Gastroesophageal sphincter (tissue), 4 donors: ENCODE measurements at places on chromosomes 5 and 9. TPM values are rescaled to one million over a fixed set of nuclear protein-coding genes. Genes with fewer than 3 reads are reported as not detected.

The GRM6 gene
- not detected for total RNA-seq

The CTSV gene
- not detected for total RNA-seq

- ATAC-seq, result no peak
Measured at GRCh38 chr9:27379311-27380251, 82.6 kb upstream of the EQTN start.

GRCh38 chr9:75238311-75238976, 150.1 kb downstream of the OSTF1 start:
- ATAC-seq, result peak; percentile 80

The TLR4 gene
- 29.8 TPM for total RNA-seq

The NUTM2F gene
- total RNA-seq, result not detected

DNA sequence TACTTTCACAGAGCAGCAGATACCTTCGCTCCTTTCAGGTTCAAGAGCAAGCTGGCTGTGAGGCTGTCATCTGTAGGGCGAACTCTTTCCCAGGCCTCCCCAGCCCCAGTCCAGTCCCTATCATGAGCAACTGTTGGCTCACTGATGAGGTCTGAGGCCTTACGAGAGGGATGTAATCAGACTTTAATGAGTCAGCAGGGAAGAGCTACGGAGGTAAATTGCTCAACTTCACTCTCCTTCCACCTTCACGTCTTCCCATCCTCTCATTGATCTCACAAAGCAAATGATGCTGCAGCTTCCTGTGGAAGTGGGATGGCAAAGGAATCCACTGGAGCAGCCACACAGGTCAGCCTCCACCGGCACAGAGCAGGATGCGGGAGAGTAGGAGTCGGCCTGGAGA, 130.7 kb upstream of the TBCA start:
- ATAC-seq, result no peak

- no peak for ATAC-seq
Measured at GRCh38 chr5:112694853-112695709, 42.6 kb upstream of the APC start.

The BHMT gene
- not detected for total RNA-seq

- no peak for ATAC-seq
Measured at GRCh38 chr9:22039258-22039657, 30.2 kb upstream of the CDKN2B start.

GRCh38 chr5:176608937-176609723, 826 bp downstream of the GPRIN1 start:
- ATAC-seq, result no peak

- no peak for ATAC-seq
Measured at GRCh38 chr5:180006141-180006540, 65.4 kb downstream of the RNF130 start.

GRCh38 chr5:128100860-128101557, 17.4 kb downstream of the SLC12A2 start:
- ATAC-seq, result no peak

GRCh38 chr9:129752900-129753729, at the start of gene PTGES:
Gene PTGES (minus strand): TSS chr9:129753042. CDS start chr9:129753012, 30 bp downstream.
- peak; percentile 91 for ATAC-seq

- ATAC-seq, result no peak
Measured at GRCh38 chr5:98993512-98993911, 64.7 kb upstream of the CHD1 start.

DNA sequence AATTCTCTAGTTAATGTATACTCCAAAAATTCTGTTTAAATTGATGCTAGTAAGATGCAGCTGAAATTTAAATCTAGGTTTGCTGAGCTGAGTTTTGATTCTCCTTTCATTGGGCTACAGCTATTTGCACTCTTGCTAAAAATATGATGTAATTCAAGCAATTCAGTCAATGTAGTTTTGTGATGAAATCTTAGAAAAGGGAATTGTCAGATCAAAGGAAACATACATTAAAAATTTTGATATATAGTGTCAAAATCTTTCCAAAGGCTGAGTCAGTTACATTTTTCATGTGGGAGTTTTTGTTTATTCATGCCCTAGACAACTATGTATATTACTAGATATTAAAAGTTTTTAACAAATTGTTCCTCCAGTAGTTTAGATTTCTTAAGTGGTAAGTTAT, 334.9 kb upstream of the DAB2 start:
- no peak for ATAC-seq

The HMMR gene
- total RNA-seq, result not detected

- no peak for ATAC-seq
Measured at GRCh38 chr9:93357649-93358048, 93.8 kb upstream of the FAM120A start.

DNA sequence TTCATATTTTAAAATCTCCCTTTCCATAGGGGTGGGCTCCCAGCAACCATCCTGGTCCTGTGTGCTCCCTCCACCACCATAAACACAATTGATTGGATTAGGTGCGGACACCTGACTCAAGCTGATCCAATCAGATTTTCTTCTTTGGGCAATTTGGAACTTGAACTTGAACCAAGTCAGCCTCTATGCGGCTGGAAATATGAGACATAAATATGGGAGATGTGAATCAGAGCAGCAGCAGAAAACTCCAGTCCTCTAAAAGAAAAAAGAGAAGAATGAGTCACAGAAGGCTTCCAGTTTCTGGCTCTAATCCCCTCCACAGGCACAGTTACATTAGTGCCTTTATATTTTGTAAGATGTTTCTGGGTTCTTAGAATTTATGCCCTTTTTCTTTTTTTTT, 306.6 kb downstream of the MLLT3 start:
- ATAC-seq, result no peak

The SLC6A7 gene
- total RNA-seq, result not detected

DNA sequence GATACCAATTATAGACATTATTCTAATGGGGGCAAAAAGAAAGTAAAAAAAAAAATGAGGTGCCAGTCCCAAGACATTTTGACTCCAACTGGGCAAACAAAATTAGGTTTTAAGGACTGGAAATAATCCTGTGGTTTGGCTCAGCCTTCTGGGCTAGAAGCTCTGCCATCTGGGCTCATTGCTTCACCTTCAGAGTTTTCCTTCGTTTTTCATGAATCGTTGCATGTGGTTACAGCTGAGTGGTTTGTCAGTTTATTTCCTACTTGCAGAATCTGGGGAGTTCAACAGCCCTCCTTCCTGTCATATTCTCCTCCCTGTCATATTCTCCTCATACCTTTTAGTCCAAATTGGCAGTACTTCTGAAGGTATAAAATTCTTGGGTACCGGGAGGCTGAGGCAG, 12.0 kb downstream of the UGT3A2 start:
- no peak for ATAC-seq

The DMRT3 gene
- not detected for total RNA-seq

- no peak for ATAC-seq
Measured at GRCh38 chr5:132639706-132640130, 18.3 kb upstream of the IL13 start.

The TRPM3 gene
- total RNA-seq, result 0.47 TPM

The SLC34A1 gene
- not detected for total RNA-seq

- no peak for ATAC-seq
Measured at GRCh38 chr5:142597546-142598337, 88.1 kb downstream of the FGF1 start.

DNA sequence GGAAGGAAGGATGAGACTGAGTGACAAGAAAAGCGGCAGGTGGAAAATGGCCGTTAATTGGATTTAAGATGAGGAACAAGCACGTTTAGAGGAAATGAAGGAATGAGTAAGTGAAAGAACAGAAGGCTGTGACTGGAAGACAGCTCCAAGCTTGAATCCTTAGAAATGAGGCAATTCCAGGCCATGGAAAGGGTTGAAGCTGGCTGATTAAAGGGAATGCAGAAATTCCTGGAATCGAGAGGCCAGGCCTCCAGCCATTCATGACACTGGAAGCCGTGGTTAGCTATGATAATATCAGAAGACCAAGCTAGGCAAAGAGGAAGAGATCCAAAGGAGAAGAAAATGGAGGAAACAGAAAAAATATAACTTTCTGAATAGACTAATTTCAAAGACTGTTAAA, 84.2 kb downstream of the ARL15 start:
- no peak for ATAC-seq

DNA sequence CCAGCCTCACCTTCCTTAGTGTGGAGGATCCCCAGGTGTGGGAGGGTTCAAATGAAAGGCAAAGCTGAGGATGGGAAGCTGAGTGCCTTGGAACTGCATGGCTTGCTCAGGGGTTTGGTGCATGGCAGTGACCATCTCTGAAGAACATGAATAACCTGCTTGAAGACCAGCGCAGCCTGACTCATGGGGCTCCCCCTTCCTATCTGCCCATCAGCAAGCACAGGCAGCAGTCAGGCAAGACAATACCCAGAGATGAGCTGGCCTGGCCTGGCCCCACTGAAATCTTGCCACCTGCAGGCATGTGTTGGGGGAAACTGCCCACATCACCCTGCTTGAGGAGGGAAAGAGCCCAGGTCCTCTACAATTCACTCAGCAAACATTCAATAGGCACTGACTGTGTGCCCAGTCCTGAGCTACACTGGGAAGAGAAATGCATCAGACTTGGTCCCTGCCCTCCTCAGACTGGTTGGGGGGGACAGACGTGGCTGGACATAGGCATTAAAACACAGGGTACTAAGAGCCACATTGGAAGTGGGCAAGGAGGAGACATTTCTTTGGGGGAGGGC, 105.0 kb upstream of the ALDH1B1 start:
- no peak for ATAC-seq

GRCh38 chr9:117413346-117414219, 1.3 kb downstream of the ASTN2 start:
- no peak for ATAC-seq

- ATAC-seq, result no peak
Measured at GRCh38 chr5:36073595-36074216, 7.0 kb upstream of the UGT3A2 start.

DNA sequence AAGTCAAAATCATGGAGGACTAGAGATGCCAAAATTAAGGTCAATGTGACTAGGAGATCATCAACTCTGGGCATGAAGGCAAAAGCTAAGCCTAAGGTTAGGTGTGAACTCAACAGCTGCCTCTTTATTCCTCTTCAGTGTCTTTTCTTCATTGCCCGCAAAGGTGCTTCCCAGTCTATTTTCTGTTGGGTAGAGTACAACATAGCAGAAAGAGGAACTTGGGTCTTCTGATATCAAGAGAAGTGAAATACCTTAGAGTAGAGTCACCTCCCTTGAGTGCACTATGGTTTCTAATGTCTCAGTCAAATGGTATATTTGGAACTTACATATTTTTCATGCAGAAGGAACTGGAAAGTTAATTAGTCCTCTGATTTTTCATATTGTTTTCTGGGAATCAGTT, 122.5 kb upstream of the GRIN3A start:
- no peak for ATAC-seq

The CCDC183 gene
- total RNA-seq, result not detected

GRCh38 chr5:14036947-14037346, 92.5 kb upstream of the DNAH5 start:
- no peak for ATAC-seq

GRCh38 chr5:35743644-35744043, 113.0 kb upstream of the IL7R start:
- ATAC-seq, result no peak

The LCN1 gene
- not detected for total RNA-seq

The ADAMTSL2 gene
- total RNA-seq, result 5.8 TPM

The GPRIN1 gene
- 1.1 TPM for total RNA-seq

The SLC36A3 gene
- not detected for total RNA-seq

- no peak for ATAC-seq
Measured at GRCh38 chr9:4277531-4277991, 22.3 kb downstream of the GLIS3 start.
